Type B pancreatic cell (in vitro differentiated cells): ENCODE measurements at places on chromosomes 2 and 18.

DNA sequence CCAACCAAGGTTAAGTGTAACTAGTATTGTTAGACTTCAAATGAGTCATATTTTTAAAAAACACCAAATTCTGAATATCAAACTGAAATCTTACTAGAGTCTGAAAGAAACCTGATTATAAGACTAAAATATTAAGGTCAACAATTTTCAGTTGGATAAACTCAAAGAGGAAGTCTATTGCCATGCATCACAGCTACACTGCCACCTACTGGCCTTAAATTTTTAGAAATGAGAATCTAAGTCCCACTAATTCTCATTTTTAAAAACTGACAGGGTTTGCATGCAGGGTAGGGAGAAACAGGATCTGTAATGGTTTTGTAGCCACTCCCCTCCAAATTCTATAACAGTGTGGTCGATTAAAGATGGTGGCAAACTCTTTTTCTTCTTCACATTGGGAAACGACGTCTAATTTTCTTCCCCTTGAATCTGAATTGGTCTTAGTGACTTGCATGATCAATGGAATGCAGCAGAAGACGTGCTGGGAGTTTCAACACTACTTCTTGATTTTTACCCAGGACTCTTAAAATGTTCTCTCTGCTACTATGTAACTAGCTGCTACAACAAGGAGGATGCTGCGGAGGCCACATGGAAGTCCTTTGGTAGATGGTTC lies 176.1 kb upstream of the SESTD1 start:
- no peak for DNase-seq

GRCh38 chr2:21039979-21040467 lies 3.9 kb downstream of the APOB start:
- DNase-seq = no peak

DNA sequence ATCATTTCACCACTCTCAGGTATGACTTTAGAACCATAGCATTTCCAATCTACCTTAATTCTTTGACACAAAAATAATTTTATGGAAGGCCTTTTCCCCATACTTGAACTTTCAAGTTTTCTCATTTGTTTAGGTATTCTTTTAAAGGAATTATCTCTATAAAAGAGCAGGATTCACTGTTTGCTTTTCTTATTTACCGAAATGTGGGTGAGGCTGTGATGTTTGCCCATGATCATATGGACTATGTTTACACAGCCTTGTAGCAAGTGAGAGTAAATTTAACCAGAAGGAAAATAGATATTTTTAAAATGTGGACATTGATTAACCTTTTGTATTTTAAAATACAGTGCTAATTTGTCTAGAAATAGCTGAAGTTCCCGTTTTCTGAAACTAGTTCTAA lies 26.3 kb downstream of the CAB39 start:
- no peak for DNase-seq

GRCh38 chr2:191572319-191572718 lies 105.6 kb upstream of the NABP1 start:
- DNase-seq = no peak

GRCh38 chr2:223979730-223980396 lies 22.6 kb downstream of the MRPL44 start:
- DNase-seq = no peak

GRCh38 chr2:73163483-73164367 lies 38.6 kb upstream of the NOTO start:
- DNase-seq = peak; percentile 83

GRCh38 chr2:189574793-189575475 lies 5.7 kb downstream of the SLC40A1 start:
- DNase-seq = no peak

- DNase-seq = no peak
These were observed 12.0 kb downstream of the CDH2 start for GRCh38 chr18:28164771-28165483.

- DNase-seq = no peak
These were observed 19.5 kb downstream of the GPR45 start for GRCh38 chr2:105261061-105261460.

DNA sequence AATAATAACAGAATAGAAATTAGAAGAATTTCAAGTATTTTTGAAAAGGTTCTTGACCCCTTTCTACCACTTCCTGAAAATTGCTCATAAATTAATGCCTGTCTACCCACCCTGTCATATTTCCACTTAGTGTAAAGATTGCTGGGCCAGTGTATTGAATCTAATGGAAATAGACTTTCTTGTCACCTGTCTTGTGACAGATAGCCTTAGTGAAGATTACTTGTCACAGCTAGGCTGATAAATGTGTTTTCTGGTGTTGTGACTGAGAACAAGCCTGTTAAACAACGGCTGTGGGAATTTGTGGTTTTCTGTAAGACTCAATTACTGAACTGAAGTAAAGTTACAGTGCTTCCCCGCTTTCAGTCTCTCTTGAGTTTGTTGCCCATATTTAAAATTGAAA lies 37.0 kb downstream of the PIK3C3 start:
- DNase-seq = no peak

- DNase-seq = no peak
These were observed 166.0 kb downstream of the SEPTIN10 start for GRCh38 chr2:109447776-109448175.

- DNase-seq = no peak
These were observed 546.0 kb downstream of the ZNF804A start for GRCh38 chr2:185144159-185144919.

DNA sequence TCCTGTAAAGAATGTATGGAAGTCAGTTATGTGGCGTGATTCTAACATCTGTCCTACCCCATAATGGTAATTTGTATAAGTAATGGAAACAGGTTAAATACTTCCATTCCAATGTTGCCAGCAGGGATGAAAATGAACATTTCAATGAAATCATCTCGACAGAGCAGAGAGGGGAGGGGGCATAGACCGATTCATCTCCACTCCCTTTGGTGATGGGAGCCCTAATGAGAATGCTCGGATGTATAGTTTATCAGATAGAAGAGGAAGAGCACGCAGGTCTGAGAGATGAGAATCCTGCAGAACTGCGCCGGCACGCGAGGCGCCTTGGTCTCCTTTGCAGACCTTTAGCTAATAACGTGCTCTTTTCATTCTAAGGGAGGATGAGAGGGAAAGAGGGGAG lies 61.4 kb downstream of the TSHZ1 start:
- DNase-seq = no peak

DNA sequence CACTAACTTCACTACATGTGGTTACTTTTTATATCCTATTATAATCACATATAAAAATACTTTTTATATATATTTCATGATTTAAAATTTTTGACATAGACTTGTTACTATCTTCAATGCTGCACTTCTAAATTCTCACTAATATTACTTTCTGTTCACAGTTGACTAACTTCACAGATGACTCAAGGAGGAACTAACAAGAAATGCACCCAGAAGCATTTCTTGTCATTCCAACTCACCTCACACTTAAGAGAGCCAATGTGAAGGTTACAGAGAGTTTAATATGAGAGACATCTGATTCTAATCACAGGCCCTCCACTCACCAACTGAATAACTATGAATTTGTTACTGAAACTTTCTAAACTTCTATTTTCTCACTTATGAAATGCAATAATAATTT lies 399.8 kb upstream of the SLC8A1 start:
- DNase-seq = no peak

DNA sequence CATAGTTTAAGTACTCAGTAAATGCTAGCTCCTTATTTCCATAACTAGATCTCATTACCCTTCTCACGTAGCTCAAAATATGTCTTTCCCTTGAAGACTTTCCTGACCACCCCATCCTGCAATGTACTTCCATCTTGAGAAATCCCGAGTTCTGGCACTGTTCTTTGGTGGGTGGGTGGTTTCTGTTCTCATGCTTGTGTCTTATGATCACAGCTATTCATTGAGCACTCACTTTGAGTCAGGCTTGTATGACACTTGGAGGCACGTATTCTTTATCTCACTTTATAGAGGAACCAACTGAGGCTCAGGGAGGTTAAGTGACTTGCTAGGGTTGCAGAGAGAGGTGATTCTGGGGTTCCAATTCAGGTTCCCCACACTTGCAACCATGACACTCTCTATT lies 9.0 kb upstream of the CLIP4 start:
- no peak for DNase-seq

DNA sequence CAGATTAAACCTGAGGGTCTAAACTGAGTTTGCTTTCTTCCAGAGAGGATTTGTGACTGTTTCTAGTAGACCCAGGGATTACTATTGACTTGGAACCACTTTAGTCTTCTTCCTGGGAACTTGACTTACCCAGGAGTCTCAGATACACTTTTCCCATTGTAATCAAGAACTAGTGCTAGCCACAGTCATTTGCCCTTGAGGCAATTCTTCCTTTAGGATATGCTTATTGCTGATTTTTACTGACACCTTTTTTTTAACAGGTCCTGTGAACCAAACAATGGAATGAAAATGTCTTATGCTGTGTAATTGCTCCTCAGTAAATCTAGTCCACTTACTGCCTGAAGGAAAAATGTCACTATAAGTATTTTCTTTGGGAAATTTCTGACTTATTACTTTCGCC lies 78.3 kb downstream of the TAF4B start:
- no peak for DNase-seq

GRCh38 chr2:176758426-176758825 lies 454.2 kb upstream of the HNRNPA3 start:
- DNase-seq = no peak

DNA sequence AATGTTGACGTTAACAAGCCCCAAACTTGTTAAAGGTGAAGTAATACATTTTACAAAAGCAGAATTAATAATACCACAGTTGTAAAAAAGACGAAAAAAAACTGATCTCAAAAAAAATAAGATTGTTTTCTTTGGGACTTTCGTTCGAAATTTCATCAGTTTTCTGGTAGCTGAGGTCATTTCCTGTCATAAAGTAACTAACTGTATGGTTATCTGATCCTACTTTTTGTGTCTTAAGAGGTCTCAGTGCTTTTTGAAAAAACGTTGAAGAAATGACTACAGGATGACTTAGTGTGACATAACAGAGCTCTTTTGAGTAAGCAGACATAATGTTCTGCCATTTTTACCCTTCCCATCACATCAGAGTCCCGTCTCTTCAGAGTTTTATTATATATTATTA lies 79.3 kb downstream of the BIRC6 start:
- no peak for DNase-seq

- no peak for DNase-seq
These were observed 3.0 kb downstream of the VWA3B start for GRCh38 chr2:98089941-98090340.

DNA sequence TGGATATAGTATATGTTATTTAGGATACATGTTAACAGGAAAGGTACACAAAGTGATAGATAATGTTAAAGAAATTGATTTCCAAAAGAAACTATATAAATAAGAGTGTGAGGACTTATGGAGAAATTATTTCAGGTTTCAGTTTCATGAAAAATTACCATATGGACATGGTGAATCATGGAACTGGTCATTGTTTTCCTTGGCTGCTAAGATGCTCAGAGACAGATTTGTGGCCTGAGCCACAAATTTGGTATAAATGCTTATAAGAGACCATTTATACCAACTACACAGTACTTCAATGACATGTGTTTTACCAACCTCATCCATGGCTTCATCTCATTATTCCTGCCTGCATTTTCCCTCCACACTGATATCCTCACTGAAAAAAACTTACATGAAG lies 188.1 kb downstream of the FMNL2 start:
- DNase-seq = no peak

- DNase-seq = no peak
These were observed 67.2 kb downstream of the TMEM131 start for GRCh38 chr2:97928591-97928990.
